Ammon's horn (tissue), 1 donor: ENCODE measurements at places on chromosomes 2 and 18.

GRCh38 chr2:162261032-162261945 lies 18.0 kb upstream of the FAP start:
- DNase-seq: peak; percentile 22

GRCh38 chr2:155714983-155715382 lies 617.5 kb downstream of the NR4A2 start:
- DNase-seq: no peak

DNA sequence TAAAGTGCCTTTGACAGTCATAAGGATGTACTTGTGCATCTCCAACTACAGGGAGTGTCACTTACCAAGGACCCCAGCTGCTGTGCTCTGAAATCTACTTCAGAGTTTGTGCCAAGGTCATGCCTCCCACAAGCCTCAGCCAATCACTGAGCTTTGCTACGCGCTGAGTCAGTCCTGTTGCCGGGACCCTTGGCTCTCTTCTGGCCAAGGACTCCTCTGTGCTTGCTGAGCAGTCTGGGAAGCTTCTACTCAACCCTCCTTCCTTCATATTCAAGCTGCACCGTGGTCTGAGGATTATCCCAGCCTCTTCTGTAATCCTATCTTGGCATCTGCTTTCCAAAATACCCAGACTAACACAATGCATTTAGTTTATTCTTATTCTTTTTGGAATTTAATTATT lies 398.9 kb upstream of the FANCL start:
- DNase-seq: no peak

DNA sequence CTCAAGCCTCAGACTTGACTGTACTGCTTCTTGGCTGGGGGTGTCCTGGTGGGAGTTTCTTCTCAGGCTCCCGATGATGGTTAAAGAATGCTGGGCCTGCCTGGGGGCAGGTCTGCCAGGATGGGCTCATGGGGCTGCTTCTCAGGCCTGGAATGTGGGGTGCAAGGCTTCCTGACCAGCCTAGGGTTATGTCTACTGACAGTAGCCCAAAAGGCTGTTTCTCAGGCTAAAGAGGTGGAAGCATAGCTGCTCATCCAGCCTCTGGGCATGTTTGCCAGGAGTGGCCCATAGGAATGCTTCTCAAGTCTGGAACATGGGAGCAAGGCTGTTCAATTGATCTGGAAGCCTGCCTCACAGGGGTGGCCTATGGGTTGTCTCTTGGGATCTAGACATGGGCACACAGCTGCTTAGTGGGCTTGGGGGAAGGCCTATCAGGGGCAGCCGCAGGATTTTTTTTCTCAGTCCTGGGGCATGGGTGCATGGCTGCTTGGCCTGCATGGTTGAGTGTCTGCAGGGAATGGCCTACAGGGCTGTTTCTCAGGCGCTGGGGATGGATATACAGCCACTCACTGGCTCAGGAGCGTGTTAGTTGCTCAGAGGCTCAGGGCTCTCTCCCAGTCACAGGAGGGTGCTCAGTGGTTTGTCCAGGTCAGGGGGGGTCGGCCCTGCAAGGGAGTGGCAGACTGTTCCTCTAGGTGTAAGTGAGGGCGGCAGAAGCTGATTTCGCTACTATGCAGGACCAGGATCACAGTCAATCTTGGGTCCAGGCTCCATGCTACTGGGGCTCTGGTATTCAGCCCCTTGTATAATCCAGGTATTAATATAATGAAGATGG lies 617.3 kb upstream of the REG3G start:
- DNase-seq: no peak

DNA sequence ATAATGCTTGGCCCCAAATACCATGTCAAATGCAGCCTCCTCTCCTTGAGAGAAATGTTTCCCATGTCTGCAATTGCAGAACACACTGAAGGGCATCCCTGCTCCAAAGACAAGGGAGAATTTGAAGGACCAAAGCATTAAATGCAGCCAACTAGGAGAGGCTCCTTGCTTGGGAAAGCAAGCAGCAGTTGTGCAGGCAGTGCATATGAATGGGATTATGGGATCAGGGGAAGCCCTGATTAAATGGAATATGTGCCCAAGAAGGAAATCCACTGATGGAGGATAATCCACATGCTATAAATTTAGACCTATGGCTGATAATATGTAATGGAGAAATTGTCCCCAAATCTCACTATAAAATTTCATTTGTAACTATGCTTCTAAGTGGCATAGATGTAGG lies 116.1 kb downstream of the NCKAP5 start:
- no peak for DNase-seq

GRCh38 chr2:159243529-159243928 lies 43.0 kb downstream of the WDSUB1 start:
- no peak for DNase-seq

- no peak for DNase-seq
Measured at GRCh38 chr18:55323051-55323994, 264.7 kb downstream of the TCF4 start.

GRCh38 chr2:28658369-28658768 lies 93.3 kb upstream of the PPP1CB start:
- no peak for DNase-seq

GRCh38 chr2:175457895-175458448 lies 276.5 kb upstream of the ATP5MC3 start:
- DNase-seq: no peak

DNA sequence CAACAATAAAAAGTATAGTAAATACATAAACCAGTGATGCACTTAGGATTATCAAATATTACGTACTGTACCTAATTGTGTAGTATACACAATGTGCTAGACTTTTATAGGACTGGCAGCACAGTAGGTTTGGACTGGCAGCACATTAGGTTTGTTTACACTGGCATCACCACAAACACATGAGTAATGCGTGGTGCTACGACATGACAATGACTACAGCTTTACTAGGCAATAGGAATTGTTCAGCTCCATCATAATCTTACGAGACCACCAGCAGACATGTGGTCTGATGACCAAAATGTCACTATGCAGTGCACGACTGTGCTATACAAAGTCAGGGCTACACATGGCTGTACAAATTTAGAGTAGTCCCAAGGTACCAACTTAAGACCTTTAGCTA lies 2.3 kb downstream of the MBOAT2 start:
- DNase-seq: peak; percentile 40

DNA sequence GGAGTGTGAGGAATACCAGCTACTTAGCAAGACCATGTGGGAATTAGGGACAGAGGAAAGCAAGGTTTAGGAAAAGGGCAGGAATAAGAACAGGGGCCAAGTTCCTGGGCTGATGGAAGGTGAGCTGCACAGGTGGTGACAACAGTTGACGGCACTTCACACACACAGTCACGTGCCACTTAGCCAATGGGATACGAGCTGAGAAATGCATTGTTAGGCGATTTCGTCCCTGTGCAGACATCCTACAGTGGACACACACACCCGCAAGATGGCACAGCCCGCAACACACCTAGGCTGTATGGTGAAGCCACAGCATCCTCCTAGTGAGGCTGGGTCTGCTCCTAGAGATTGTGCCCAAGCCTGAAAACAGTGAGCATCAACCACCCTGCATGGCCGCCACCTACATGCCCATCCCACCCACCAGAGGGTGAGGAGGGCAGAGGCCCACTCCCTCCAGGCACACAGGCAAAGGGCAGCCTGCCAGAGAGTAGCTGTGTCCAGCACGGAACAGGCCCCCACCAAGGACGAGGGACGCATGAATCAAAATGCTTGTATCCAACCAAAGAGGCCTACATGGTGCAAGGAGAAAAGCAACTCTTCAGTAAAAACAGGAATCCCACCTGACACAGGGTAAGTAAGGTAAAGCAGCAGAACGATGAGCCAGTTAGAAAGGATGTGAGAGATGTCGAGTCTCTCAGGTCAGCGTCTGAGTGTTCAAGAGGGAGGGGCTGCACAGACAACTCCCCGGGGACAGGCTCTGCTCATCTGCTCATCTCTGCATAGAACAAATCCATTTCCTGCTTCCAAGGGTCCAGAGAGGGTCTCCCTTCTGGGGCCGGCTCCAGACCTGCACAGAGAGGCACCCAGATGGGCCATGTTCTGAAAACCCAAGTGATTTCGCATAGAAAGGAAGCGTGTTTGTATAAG lies 51.3 kb downstream of the ZNF516 start:
- no peak for DNase-seq

DNA sequence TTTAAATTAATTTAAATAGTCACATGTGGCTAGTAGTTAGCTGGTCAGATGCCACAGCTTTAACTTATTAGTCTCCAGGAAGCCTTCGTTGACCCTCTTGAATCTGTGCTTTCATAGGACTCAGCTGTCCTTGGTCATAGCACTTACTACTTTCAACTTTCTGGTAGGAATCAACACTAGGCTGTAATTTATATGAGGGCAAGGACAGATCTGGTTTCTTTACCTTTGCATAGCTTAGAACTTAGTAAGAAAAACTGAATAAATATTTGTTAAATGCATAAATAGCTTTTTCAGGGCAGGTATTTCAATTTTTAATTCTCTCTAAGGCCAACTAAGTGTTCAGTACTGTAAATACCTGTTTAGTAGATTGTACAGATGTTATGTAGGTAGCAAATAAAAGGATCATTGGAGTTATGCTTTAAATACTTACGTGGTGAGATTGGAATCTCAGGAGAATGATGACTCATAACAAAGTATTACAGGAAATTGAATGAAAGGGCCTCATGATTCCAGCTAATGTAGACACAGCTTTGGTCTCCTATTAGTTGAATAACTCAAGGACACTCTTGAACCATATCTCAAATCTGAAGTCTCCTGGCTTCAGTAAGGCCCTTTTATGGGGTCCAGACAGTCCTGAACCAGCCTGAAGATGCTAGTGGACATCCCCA lies 2.6 kb downstream of the CLIP4 start:
- no peak for DNase-seq
